Activated CD4-positive, alpha-beta T cell treated with anti-CD3 and anti-CD28 coated beads for 36 hours (primary cell): ENCODE measurements at places on chromosomes 12 and 14. TPM values are rescaled to one million over a fixed set of nuclear protein-coding genes. Genes with fewer than 3 reads are reported as not detected.

The C3AR1 gene
- 0.33 TPM for total RNA-seq

The FLRT2 gene
- not detected for total RNA-seq

The SDR9C7 gene
- not detected for total RNA-seq

The TAS2R42 gene
- total RNA-seq = not detected
